ENCODE measurements at places on chromosomes 6 and 20.
A peak's percentile ranks its signal among the peaks of the same experiment; 100 is the strongest.

DNA sequence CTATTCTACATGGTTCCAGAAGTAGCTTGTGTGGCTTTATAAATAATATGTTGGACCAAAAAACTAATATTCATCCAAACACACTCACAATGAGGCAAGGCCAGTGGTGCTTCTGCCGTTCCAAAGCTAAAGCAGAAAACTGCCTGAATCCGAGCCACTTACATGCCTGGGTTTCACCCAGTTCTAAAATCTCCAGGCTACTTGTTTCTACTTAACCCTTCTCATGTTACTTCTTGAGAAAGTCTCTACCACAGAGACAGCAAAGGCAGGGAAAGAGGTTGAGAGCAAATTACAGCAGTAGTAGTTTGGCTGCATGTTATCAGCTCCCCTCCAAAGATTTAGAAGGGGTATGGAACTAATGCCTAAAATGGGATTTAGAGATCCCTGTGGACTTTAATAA, 62.0 kb downstream of the FAXC start:
- DNase-seq, result no peak

DNA sequence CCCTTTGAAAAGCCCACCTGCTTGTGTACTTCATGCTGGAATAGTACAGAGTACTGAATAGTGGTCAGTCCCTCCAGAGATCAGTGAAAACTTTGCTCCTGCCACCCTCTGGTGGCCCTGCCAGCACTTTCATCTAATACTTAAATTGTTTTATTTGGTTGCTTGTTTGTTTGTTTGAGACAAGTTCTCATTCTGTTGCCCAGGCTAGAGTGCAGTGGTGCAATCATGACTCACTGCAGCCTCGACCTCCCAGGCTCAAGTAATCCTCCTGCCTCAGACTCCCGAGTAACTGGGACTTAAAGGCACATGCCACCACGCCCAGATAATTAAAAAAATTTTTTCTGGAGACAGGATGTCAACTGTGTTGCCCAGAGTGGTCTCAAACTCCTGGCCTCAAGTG, 9.1 kb downstream of the FAM83D start:
- DNase-seq, result peak; percentile 53

- no peak for DNase-seq
Observed at GRCh38 chr6:152212437-152212836, 405.0 kb downstream of the ESR1 start.

DNA sequence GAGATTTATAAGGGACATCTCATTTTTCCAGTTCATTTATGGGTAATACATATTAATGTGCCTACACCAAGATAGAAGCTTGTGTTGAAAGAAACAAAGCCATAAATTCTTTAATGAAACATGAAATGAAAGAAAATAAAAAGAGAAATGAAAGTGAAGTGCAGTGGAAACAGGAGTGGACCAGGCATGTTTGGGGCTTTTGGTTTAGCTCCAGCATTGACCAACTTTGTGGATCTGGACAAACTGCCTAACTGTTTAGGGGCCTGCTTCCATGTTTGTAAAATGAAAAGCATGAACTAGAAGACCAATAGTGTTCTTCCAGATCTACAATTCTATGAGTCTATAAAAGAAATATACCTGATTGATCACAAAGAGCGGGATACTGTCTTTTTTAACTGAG, 124.9 kb downstream of the GJA10 start:
- no peak for DNase-seq

GRCh38 chr6:41100871-41101287, 28.1 kb downstream of the NFYA start:
- DNase-seq, result no peak
